ENCODE measurements at places on chromosomes 1 and 21.

GRCh38 chr1:170049176-170049800 lies 25.2 kb downstream of the KIFAP3 start:
- no peak for DNase-seq

DNA sequence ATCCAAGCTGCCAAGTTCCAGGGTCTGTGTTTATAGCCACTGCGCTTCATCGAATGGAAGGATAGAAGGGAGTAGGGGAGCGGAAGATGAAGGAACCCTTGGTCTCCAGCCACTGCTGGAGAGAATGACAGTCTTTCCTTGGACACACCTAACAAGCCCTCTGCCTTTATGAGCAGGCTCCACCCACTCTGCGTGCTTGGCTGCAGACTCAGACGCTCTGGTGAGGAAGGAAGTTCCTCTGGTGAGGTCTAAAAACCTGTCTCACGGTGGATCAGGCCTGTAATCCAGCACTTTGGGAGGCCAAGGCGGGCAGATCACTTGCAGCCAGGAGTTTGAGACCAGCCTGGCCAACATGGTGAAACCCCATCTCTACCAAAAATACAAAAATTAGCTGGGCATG lies 55.4 kb downstream of the MATN1 start:
- DNase-seq = no peak

- DNase-seq = no peak
These were observed 257.8 kb downstream of the NPHP4 start for GRCh38 chr1:5734414-5734813.

DNA sequence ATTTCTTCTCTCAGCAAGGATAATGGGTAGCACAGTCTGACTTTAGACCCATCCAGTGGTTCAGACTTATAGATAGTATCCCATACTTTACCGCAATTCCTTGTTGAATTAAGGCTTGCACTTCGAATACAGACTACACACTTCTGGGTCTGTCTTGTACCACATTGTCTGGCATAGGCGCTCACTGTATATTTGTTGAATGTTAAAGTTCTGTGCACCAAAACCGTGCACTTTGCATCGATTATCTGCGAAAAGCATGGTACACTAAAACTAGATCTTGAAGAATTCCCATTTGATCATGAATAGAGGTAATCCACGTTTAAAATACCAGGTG lies 556 bp upstream of the RYR2 start:
- no peak for DNase-seq

DNA sequence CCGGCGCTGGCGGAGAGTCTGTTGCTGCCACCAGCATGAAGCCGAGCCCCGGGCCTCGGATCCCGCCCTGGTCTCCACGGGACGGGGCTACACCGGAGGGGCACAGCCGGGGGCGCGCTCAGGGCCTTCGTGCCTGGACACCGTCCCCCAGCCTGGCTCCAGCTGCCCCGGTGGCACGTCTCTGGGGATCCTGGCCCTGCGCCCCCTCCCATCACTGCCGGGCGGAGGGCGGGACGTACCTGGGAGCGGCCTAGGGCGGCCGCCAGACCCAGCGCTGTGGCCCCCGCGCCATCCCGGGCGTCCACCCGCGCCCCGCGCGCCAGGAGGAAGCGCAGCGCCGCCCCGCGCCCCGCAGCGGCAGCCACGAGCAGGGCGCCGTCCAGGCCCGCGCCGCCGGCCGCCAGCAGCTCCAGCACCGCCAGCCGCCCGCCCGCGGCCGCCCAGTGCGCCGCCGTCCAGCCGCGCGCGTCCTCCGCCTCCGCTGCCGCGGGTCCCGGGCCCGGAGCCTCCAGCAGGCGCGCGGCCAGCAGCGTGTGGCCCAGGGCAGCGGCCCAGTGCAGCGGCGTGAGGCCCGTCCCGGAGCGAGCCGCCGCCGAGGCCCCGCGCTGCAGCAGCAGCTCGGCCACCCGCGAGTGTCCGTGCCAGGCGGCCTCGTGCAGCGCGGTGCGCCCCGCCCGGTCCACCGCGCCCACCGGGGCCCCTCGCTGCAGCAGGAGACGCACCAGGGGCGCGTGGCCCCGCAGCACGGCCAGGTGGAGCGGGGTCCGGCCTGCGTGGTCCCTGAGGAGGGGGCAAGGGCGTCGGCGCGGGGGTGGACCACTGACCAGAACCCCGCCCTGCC lies 1.0 kb downstream of the ANKRD65 start:
- no peak for DNase-seq

DNA sequence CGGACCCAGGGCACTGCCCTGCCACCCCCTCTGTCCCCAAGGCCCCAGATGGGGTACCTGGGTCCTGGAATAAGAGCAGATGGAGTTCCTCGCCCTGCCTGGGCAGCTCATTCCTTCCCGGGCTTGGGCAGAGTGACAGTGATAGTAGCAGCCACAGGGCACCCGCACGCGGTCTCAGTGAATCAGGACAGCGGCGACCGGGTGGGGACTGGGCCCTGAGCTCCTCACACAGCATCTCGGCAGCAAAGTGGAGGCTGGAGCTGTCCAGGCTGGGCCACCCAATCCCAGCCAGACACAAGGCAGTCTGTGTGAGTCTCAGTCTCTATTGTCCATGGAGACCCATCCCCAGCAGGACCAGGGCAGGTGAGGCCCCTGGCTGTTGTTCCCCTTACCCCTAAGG lies 37.4 kb upstream of the CCDC27 start:
- DNase-seq = no peak

- no peak for DNase-seq
These were observed 27.2 kb downstream of the ADAMTS5 start for GRCh38 chr21:26939601-26940111.

GRCh38 chr21:23968722-23969647 lies 1638.3 kb downstream of the MRPL39 start:
- peak; percentile 27 for DNase-seq

GRCh38 chr1:89277725-89278124 lies 5.1 kb upstream of the GBP5 start:
- DNase-seq = no peak

DNA sequence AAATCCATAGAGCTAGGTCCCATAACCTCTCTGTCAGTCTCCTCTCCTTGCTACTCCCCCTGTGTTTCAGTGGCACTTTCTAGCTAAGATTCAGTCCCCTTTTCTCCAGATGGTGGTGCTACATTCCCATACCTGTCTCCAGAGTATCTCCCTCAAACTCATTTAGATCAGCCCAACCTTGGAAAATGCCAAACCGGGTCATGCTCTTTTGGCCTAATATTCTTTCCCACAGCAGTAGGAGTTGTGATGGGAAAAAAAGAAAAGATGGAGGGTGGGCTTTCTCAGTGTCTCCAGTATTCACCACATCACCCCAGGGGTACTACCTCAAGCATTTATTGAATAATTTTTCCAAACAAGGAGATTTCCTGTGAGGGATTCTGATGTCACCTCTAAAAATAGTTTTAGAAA lies 3.2 kb upstream of the RXFP4 start:
- DNase-seq = no peak

GRCh38 chr1:29120367-29120766 lies 3.3 kb downstream of the TMEM200B start:
- no peak for DNase-seq

- no peak for DNase-seq
These were observed 6.7 kb upstream of the CSRP1 start for GRCh38 chr1:201513498-201514243.

DNA sequence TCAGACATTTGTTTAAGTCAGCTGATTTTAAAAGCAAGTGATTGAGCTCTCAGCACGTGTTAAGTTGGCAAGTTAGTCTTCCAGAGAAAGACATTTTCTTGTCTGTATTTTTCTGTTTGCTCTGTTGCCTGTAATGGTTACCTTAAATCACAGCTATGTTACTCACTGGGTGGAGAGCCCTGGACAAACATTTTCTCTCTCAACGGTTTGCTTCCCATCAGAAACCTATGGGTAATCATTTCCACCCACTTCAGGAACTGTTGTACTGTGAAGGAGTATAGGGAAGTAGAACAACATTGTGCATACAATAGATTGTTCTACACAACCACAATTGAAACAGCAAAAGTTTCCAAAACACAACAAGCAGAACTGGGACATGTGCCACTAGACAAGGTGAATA lies 113.9 kb upstream of the DPT start:
- DNase-seq = no peak

DNA sequence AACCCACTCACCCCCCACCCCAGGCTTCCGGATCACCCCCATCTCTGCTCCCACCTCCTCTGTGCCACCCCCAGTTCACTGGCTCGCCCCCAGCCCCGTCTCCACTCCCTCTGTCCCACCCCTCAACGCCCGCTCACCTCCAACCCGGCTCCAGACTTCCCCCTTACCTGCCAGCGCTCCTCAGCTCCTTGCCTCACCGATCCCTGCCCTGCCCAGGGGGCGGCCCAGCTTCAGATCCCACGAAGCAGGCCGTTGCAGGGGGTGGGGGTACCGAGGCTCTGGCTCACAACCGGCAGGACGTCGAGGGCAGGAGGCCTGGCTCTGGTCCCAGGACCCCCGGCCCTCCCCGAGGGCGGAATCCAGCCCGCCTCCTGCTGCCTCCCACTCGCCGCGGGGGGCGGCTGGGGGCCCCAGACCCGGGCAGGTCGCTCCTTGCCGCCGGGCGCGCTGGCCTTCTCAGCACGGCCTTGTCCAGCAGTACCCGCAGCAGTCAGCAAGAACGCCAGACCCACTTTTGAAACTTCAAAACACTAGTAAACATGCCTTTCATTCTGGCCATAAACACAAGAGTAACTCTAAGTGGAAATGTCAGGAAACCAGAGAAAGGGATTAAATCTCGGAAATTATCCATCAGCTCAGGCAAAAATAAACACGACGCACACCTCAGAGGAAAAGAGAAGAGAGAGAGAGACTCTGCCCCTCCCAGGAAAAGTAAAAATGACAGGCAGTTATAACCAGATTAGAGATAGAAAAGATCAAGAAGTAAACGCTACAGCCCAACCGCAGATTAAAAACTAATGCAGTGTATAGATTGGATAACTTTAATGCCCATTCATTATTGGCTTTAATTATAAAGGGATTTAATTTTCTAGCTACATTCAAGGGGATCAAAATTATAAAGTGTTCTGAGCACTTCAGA lies 1.0 kb upstream of the FAM89A start:
- DNase-seq = no peak

- no peak for DNase-seq
These were observed 4.7 kb upstream of the PFKL start for GRCh38 chr21:44295163-44295573.

DNA sequence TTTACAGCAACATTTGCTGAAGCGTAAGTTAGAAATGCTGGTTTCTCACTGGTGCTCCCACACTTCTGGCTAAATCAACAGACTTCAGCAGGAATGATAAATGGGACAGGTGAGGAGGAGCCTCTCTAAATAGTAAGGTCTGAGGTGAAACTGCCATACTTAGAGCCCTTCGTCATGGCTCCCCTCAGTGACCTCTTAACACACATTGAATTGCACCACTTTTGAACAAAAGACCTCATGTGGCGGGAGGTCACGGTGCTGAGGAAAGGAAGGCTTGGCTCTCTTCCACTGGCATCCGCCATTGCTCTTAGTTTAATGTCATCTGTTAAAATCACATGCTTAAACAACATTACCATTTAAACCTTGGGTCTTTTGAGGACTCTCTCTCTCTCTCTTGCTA lies 3.4 kb downstream of the MAP3K7CL start:
- DNase-seq = no peak

DNA sequence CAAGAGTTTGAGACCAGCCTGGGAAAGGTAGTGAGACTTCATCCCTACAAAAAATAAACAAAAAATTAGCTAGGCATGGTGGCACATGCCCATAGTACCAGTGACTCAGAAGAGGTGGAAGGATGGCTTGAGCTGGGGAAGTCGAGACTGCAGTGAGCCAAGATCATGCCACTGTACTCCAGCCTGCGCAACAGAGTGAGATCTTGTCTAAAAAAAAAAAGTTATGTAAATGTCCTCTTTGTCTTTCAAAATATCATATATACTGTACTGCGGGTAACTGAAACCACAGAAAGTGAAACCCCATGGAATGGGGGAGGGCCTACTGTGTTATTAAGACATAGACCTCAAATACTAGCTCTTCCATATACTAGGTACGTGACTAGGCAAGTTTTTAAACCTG lies 20.8 kb downstream of the ACADM start:
- no peak for DNase-seq

DNA sequence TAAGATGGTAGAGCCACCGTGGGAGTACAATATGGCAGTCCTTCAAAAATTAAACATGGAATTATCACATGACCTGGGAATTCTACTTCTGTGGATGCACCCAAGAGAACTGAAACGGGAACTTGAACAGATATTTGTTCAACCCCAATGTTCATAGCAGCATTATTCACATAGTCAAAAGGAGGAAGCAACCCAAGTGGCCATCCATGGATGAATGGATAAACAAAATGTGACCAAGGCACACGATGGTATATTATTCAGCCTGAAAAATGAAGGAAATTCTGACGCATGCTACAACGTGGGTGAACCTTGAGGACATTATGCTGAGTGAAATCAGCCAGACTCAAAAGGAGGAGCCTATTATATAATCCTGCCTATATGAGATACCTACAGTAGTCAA lies 22.8 kb upstream of the LAPTM5 start:
- DNase-seq = no peak

- no peak for DNase-seq
These were observed 7.0 kb downstream of the CDKN2C start for GRCh38 chr1:50976890-50977574.

GRCh38 chr1:184433956-184434502 lies 47.2 kb downstream of the C1orf21 start:
- no peak for DNase-seq

DNA sequence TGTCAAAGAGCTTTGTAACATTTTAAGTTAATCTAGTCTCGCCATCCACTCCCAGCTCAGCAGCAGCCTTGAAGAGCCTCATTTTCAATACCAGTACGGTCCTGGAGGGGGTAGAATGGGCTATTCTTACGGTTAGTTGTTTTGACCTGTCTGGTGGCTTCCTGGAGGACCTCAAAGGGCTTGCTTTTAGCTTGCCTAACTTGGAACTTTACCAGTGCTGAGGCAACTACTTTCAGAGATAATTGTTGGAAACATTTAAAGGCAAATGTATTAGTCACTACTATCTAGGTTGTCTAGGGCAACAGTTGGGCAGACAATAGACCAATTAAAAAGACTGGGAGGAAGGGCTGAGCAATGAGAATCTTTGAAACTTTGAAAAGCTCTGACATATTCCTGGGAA lies 56.0 kb downstream of the TTLL7 start:
- no peak for DNase-seq

DNA sequence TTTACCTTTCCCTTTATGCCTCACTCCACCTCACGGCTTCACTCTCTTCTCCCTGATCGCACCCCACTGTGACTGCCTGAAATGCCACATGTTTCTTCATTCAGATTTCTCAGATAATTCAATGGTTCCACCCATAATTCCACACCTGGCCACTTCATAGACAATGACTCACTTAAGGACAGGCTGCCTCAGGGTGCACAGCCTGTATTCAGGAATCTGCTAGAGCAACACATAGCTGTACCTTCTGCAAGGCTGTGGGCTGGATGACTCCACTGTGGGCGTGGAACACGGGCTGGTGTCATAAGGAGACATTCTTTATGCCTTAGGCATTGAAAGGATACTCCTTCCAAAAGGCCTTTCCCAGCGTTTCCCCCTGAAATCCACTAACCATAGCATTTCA lies 36.1 kb downstream of the L1TD1 start:
- no peak for DNase-seq

DNA sequence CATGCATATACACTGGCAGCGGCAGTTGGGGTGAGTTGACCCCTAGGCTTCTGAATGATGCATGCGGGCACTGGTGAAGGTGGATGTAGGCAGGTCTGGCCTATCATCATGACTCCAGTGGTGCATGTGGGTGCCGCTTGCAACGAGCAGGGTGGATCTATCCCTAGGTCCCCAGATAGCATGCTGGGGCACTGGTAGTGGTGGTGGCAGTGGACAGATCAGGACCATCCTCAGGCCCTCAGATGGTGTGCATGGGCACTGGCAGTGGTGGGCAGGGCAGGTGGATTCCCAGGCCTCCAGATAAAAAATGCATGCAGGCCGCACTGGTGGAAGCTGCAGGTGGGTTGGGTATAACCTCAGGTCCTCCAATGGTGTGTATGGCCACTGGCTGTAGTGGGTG lies 52.4 kb downstream of the CATSPERE start:
- no peak for DNase-seq

All from renal cortex interstitium (tissue), 15 donors.